ENCODE measurements at places on chromosomes 3 and 15.

DNA sequence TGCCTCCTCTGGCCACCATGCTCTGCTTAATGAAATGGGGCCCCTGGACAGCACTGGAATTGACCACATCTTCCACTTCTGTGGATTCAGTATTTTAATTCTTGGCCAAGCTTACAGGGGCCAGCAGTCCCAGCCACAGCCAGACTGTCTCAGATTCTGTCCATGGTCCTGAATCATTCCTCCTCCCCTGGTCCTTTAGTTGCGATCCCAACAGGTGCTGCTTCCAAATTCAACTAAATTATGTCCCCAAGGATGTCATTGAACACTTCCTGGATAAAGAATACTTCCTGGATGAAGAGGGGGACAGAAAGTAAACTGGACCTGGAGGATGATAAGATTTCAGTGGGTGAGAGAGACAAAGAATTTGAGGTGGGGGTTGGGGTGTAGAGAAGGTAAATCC lies 111.1 kb upstream of the FOXB1 start:
- no peak for DNase-seq

- DNase-seq, result no peak
Measured at GRCh38 chr15:41504751-41505492, 8.7 kb downstream of the LTK start.

DNA sequence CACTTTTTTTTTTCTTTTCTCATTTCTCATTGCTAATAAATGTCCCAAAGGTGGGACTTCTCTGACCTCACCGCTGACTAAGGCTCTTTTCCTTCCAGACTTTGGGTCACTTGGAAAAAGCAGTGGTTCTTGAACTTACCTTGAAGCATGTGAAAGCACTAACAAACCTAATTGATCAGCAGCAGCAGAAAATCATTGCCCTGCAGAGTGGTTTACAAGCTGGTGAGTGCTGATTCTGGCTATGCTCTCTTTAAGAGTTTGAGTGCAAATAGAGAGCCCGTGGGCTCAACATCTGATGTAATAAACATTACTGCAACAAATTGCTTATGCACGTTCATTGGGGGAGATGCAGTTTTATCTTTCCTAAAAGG lies 2.0 kb downstream of the BHLHE40 start:
- no peak for DNase-seq

- no peak for DNase-seq
Measured at GRCh38 chr3:170999737-171000242, 26.7 kb downstream of the SLC2A2 start.

DNA sequence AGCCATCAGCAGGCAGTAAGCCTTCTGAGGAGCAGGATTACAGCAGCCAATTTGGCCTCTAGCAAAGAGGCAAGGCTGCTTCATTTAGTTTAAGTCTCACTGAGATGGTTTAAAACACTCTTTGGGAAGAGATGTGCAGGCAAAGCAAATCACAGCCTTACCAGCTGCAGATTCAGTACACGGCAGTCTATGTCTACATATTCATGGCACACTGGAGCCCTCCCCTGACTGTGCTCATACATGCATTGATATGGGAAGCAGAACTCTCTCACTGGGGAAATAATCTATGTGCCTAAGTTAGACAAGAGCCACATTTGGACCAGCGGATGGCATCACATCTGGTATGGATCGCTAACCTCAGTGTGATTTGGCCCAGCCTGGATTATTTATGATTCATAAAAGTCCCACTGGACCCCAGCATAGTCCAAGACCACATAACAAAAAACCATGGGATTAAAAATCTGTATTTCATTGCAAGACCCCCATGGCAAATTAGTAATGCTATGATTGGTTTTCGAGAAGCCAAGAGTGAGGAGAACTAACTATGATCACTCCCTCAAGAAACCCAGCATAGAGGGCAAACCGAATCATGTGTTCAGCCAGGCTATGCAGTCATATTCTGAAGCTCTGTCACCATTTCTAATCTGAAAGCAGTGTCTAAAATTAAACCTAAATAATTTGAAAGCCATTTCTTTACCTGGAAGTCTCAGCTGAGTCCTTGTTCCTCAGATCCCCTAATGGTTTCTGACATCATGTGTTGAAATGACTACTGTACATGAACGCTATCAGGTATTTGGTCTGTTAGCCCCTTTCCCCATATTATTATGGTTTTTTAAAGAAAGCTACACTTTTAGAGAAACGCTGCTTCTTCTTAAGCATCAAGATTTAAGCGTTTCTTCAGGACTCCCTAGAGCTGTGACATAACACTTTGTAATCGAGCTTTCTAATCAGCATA lies 1.2 kb downstream of the PRICKLE2 start:
- DNase-seq, result no peak

GRCh38 chr3:22959593-22959992 lies 243.5 kb upstream of the UBE2E2 start:
- no peak for DNase-seq

- DNase-seq, result no peak
Measured at GRCh38 chr3:107907996-107908395, 182.8 kb downstream of the CD47 start.

GRCh38 chr3:37453393-37454389 lies 279.3 kb upstream of the LRRFIP2 start:
- peak; percentile 74 for DNase-seq

GRCh38 chr3:188749010-188749617 lies 422.7 kb upstream of the TPRG1 start:
- DNase-seq, result no peak

DNA sequence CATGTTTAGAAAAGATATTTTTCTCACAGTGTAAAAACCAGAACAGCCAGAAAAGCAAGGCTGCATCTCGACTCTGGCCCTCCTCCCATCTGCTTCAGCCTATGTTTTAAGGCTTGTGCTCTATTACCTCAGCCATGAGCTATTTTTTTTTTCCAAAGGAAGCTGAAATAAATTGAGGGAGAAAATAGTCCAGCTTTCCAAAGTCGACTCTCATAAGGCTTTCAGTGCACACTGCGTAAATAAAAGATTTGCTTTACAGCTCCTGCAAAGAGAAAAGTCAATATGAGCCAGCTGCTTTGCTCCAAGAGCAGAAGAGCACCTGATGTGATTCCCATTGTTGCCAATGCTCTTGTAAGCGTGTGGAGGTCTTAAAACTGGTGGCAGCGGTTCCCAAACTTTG lies 26.7 kb downstream of the SCG3 start:
- no peak for DNase-seq

DNA sequence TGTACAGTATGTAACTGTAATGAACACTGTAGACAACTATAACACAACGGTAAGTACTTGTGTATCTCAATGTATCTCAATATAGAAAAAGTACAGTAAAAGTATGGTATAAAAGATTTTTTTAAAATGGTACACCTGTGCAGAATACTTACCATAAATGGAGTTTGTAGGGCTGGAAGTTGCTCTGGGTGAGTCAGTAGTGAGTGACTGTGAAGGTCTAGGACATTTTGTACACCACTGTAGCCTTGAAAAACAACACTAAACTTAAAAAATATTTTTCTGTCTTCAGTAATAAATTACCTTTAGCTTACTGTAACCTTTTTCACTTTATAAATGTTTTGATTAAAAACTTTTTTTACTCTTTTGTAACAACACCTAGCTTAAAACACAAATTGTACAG lies 142.9 kb downstream of the ATG7 start:
- no peak for DNase-seq

DNA sequence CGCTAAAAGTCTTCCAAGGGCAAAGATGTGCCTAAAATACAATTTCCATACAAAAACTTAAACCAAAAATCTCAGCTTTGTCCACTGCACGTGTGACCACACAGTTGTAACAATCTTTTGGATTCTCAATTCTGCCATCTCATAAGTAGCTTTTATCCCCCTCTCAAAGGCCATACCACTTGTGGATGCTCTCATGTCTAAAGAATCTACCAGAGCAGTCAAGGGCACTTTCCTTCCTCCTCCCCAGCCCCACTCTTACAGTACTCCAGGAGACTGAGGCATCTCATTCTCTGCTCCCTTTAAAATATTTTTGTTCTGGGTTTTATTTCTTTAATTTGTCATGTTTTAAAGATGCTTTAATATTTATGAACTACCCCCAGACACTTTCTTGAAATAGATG lies 102.3 kb upstream of the PFN2 start:
- no peak for DNase-seq

DNA sequence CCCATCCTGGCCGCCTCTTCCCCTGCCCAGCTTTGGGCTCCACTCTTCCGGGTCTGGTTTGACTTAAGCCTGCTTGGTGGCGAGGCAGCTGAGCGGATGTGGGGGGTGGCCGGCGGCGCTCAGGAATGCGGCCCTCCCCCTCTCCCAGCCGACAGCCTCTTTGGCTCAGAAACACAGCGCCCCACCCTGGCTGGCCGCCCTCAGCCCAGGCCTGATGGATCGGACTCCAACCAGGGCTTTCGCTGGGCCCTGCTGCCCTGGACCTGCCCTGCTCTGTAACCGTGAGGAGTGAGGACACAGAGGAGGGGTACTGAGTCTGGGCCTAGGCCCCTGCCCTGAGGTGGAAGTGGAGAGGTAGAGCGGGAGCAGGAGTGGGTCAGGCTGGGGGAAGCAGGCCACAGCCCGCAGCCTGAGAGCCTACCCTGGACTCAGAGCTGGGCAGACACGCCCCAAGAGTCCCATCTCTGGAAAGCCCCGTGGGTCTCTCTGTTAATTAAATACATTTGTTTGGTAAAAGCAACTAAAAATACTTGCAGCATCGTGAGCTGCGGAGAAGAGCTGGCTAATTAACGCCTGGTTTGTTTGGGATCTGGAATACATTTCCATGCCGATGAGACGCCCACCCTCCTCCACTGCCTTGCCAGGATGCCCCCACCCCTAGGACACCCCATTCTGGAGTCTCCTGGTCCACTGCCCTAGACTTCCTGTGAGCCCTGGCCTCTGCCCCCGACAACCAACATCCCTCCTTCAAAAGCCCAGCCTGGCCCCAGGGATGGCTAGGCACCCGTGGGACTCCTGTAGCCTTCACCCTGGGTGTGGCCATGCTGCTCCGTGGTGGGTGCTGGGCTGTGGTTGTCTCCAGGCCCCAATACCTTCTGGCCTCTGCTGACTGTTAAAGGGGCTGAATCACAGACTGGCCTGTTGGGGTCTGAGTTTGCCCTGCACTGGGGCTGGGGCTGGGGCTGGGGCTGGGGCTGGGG lies 19.6 kb downstream of the PLXNA1 start:
- peak; percentile 61 for DNase-seq

- DNase-seq, result no peak
Measured at GRCh38 chr3:20079621-20080020, 39.4 kb downstream of the KAT2B start.

- DNase-seq, result no peak
Measured at GRCh38 chr3:170425491-170426239, 7.0 kb downstream of the CLDN11 start.

GRCh38 chr3:116440196-116440595 lies 5.1 kb downstream of the LSAMP start:
- DNase-seq, result no peak

DNA sequence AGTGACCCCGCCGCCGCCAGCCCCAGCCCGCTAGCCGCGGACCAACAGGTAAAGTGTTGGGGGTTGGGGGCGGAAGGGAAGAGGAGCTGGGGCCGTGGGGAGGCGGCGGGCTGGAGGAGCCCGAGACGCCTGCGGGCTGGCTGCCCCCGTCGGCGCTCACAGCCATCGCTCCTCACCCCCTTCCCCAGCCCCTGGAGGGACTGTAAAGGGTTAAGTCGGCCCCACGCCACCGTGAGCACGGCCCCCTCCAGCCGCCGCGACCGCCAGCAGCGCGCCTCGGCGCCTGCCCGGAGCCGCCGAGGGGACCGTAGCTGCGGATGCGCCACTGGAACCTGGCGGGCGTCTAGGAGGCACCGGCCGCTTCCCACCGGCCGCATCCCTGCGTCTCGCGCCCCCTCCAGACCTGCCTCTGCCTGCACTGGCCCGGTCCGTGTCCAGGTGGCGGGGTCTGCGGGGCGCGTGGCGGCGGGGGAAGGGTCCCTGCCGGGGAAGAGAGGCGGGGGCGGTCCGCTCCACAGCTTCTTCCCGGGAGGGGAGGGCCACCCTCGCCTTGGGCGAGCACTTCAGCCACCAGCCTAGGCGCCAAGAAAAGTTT lies 522 bp downstream of the MED12L start:
- peak; percentile 75 for DNase-seq

DNA sequence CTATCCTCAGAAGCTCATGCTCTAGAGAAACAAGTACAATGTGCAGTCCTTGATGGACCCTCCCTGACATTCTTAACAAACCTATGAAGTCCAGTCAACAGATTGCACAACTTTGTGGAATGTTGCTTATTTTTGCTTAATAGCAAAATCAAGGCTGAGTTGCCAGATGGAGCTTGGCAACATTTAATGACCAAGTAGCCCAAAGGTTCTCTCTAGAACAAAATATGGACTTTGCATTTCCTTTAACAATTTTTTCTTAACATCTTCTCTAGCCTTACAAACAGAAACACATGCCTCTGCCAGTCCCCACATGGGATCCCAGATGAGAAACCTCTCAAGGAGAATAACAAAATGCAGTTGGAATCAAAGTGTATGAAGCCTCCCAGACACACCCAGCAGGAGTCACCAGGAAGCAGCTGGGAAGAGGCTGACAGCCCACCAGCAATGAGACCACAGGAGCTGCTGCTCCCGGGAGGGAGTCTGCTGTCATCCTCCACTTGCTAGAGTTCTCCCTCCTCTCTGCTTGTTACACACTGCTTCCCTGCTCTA lies 422.5 kb upstream of the CDIN1 start:
- DNase-seq, result peak; percentile 27

- DNase-seq, result no peak
Measured at GRCh38 chr3:127170814-127171213, 22.1 kb upstream of the PRR23E start.

- DNase-seq, result no peak
Measured at GRCh38 chr3:114758831-114759699, 388.0 kb downstream of the ZBTB20 start.

DNA sequence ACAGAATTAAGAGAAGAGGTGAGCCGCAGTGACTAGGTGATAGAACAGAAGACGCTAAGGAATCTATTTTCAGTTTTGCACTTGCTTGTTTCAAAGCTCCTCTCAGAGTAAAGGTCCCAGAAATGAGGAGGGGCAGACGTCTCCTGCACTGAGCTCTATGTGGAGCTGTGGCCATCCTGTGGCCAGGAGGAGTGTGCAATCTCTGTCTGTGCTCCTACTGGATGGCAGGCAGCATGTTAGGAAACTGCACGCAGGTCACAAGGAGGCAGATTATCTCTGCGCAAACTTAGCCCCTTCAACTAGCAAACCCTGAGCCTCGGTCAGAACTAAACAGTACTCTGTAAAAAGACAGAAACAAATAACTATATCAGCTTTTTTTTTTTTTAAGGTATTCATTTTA lies 31.1 kb upstream of the PPIB start:
- DNase-seq, result no peak

- DNase-seq, result no peak
Measured at GRCh38 chr3:129261894-129262293, 12.5 kb downstream of the COPG1 start.

All from glutamatergic neuron (in vitro differentiated cells).